ENCODE measurements at places on chromosomes 13 and 19. TPM values are rescaled to one million over a fixed set of nuclear protein-coding genes. Genes with fewer than 3 reads are reported as not detected.

The WTIP gene
- total RNA-seq, result 23.1 TPM

The IL11 gene
- 2.8 TPM for total RNA-seq

DNA sequence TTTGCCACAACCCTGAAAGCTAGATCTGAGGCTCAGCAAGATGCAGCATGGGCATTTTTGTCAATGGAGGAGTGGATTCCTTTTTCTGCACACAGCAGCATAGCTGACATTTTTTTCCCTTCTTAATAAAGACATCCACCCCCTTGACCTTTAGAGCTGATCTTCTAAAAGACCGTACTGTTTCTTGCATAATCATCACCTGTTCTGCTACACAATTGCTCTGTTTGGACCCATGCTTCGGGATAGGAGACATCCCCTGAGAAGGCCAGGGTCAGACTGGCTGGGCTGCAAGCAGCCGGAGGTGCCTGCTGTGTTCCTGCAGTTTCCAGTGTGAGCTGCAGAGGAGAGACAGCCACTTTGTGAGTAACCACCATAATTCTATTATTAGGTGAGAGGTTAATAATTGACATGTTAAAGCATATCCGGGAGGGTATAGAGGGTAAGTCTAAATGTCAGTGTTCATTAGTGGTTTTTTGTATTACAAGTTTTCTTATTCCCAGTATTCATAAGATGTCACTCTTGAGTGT lies 108.5 kb upstream of the C1QTNF9B start:
- no peaks in the 10 kb centered on the region for H3K27me3 ChIP-seq
- H3K36me3 ChIP-seq, result no peaks in the 10 kb centered on the region
- no peak for DNase-seq
- no peak overlapping the region for H3K4me3 ChIP-seq

- no peak for DNase-seq
- H3K4me1 ChIP-seq, result no peaks in the 10 kb centered on the region
- H3K27ac ChIP-seq, result no peak overlapping the region
- no peak overlapping the region for H3K4me3 ChIP-seq
These were observed 134.5 kb downstream of the PTPRS start for GRCh38 chr19:5205937-5206750.

GRCh38 chr13:24911133-24911908 lies 147.4 kb downstream of the RNF17 start:
- H3K36me3 ChIP-seq, result peaks cover 9% of the 10 kb centered on the region
- peaks cover 2% of the 10 kb centered on the region for H3K4me1 ChIP-seq
- no peak overlapping the region for H3K4me3 ChIP-seq
- no peak overlapping the region for H3K27ac ChIP-seq
- H3K27me3 ChIP-seq, result no peaks in the 10 kb centered on the region
- no peak for DNase-seq

GRCh38 chr13:32645854-32646253 lies 59.6 kb downstream of the PDS5B start:
- H3K4me1 ChIP-seq, result peaks cover 14% of the 10 kb centered on the region
- DNase-seq, result no peak
- H3K4me3 ChIP-seq, result no peak overlapping the region
- H3K36me3 ChIP-seq, result no peaks in the 10 kb centered on the region

Measured in progenitor cell of endocrine pancreas (in vitro differentiated cells).